Memory B cell (primary cell): ENCODE measurements at places on chromosomes 13 and 19.

DNA sequence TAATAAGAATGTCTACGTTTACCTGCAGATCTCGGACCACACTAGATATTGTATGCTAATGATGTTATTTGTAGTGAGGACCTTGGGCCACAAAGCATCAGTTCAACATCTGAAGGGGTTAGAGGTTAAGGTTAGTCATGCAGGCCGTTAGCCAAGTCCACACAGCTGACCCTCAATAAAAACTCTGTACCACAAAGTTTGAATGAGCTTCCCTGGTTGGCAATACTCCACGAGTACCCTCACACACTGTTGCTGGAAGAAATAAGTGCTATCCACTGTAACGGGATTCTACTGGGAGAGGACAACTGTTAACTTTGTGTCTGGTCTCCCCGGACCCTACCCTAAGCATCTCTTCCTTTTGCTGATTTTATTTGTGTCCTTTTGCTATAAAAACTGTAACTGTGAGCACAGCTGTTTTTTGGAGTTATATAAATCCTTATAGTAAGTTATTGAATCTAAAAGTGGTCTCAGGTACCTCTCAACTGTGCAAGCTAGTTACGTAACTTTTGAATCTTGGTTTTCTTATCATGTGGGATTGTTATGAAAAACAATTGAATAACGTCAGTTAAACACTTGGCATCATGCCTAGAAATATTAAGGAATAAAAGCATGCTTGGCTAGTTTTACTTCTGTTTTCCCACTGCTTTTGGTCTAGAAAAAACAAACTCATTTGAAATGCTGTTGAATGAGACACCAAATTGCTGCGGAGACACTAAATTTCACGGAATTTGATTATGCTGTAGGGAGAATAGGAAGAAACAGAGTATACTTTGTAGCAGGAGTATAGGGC lies 181.5 kb downstream of the DNAJC3 start:
- no peak for DNase-seq

DNA sequence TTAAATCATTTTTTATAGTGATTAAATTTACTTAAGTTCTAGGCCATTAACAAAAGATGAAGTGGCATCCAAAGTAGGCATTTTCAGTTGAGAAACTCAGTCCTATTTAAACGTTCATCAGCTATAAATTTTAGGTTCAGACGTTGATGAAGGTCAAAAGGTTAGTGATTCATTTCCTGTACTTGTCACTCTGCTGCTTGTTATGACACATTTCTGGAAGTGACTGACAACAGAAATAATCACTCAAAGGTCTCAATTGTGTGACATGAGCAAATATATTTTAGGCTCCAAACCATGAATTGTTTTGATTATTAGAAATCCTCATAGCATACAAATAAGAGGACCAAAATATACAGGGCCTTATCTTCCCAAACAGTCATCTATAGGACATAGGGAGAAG lies 10.3 kb upstream of the EDNRB start:
- no peak for DNase-seq

DNA sequence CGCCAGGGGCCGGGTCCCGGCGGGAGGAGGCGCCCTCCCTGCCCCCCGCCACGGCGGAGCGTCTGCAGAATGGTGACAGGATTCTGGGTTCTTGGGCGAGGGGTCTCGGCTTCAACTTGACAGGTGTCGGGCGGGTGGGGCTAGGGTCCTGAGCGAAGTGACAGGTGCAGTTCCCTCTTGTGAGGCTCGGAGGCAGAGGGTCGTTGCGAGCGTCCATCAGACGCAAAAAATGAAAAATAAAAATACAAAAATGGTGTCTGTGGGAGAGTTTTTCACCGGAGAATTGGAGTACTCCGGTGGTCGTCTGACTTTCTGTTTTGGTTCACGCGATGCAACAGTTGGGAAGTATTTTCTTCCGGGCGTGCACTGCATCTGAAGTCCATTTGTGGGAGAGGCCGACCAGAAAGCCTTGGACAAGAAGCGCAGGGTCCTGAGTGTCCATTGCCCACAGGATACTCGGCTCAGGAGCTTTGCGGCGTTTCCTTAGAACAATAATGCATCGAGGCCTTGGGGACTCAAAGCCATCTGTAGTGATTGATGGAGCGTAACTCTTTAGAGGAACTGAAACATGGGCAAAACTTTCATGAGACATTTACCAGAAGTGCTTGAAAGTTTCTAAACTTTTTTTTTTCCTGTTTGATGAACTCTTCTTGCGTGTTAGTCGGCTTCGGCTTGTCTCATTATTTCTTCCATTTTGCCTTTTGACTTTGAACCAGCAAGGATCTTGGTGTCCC lies 759 bp downstream of the RB1 start:
- peak; percentile 71 for DNase-seq

DNA sequence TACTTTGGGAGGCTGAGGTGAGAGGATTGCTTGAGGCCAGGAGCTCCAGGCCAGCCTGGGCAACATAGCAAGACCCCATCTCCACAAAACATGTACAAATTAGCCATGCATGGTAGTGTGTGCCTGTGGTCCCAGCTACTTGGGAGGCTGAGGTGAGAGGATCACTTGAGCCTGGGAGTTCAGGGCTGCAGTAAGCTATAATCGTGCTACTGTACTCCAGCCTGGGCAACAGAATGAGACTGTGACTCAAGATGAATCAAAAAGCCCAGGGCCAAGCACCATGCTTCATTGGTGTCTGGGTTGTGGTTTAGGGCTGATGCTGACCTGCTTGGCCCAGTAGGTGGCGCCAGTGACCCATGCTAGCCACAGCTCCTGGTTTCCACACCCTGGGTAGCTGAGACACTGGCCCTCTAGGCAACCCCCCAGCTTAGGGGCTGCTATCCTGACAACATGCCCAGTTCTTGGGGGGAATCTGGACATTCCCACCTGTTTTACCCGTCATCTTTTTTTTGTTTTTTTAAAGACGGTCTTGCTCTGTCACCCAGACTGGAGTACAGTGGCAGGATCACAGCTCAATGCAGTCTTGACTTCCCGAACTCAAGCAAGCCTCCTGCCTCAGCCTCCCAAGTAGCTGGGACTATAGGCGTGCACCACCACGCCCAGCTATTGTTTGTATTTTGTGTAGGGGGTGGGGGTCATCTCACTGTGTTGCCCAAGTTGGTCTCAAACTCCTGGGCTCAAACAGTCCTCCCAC lies 5.5 kb downstream of the CCDC124 start:
- peak; percentile 84 for DNase-seq

- no peak for DNase-seq
Observed at GRCh38 chr13:27489456-27489855, 39.1 kb upstream of the MTIF3 start.

DNA sequence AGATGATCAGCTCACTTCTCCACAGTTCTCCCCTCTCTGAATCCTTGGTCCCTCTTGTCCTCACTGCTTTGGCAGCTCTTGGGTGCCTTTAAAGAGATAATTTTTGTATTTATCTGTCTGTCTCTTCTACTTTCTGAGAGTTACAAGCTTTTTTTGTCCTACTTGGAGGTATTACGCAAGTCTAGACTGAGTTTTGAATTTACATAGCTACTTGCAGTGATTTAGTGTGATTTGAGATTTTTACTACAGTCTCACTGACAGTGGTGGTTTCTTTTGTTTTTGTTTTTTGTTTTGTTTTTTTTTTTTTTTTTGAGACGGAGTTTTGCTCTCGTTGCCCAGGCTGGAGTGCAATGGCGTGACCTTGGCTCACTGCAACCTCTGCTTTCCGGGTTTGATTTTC lies 22.1 kb downstream of the URI1 start:
- no peak for DNase-seq

GRCh38 chr19:10205636-10206035 lies 10.9 kb upstream of the DNMT1 start:
- DNase-seq, result no peak

DNA sequence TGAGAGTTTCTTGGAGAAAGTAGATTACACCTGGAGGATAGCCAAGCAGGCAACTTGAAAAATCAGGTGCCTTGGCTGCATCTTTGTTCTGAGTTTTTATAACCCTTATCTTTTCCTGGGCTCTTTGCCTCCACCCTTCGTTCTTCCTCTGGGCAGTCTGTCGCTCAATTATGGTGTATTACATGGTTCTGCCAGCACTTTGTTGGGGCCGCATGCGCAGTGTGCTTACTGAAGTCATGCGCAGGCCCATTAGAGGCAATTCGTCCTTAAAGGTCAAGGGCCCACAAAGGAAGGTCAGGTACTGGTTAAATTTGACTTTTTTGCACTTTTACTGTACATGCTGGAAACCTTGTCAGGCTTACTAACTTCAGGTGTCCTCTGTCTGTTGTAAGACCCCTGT lies 761.9 kb upstream of the SLITRK5 start:
- DNase-seq, result no peak

DNA sequence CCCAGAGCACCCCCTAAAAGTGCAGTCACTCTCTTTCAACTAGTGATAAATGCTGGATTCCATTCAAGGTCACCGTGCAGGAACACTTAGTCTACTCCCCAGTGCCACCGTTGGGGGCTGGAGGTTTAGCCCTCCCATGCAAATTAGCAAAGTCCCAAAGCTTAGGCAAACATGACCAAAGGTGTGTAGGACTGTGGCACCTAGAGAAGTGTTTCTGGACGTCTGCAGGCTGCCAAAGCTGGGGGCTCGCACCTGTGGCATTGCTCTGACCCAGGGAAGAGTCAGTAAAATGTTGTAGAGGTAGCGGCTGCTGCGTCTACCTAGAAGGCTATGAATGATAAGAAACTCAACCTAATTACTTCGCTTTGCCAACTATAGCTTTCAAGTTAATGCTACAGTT lies 13.9 kb downstream of the COL4A1 start:
- DNase-seq, result no peak

DNA sequence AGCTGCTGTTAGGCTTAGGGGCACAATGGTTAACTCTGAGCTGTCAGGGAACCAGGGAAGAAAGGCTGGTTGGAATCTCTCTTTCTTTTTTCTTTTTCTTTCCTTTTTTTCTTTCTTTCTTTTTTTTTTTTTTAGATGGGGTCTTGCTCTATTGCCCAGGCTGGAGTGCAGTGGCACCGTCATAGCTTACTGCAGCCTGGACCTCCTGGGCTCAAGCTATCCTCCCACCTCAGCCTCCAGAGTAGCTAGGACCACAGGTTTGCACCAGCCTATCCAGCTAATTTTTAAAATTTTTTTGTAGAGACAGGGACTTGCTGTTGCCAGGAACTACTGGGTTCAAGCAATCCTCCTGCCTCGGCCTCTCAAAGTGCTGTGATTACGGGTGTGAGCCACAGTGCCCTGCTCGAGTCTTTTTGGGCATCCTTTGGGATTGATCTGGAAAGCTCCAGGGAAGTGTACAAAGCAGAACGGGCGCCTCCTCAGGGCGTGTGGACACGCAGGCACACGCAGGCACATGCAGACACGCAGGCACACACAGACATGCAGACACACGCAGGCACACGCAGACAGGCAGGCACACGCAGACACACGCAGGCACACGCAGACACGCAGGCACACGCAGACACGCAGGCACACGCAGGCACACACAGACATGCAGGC lies 99.2 kb downstream of the GADD45B start:
- DNase-seq, result no peak

DNA sequence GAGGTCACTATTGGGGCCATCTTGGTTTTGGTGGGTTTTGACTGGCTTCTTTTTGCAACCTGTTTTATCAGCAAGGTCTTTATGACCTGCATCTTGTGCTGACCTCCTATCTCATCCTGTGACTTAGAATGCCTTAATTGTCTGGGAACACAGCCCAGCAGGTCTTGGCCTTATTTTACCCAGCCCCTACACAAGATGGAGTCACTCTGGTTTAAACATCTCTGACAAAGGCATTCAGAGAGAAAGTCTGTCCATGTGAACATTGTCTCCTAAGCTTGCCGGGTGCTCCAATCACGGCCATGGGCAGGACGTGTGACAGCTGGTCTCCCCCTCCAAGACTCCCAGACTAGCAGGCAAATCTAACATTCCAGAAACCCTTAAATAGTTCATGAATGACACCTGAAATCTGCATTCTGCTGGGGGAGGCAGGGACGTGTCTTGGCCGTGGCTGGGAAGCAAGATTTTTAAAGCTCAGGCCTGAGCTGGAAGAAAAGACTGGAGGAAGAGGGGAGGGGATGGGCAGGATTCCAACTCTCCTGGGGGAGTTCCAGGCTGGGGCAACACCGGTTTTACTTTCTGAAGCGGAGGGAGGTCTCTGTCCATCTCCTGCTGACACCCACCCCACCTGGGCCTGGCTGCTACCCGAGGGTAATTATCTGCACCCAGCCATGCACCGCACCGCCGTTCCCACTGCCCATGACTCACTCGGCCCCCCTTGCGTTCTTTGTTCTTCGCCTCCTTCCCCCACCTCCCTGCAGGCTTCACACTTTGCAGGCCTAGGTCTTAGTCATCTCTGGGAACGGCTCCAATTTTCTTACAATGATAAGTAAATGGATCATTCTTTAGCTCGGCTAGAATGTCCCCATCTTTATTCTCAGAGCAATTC lies 11.6 kb upstream of the OR1M1 start:
- DNase-seq, result no peak

GRCh38 chr19:6754653-6755463 lies 12.4 kb downstream of the SH2D3A start:
- DNase-seq, result no peak
